Mammary microvascular endothelial cell (primary cell): ENCODE measurements at places on chromosomes 3 and 15. TPM values are rescaled to one million over a fixed set of nuclear protein-coding genes. Genes with fewer than 3 reads are reported as not detected.

A4GNT gene
- not detected in 2 replicates for total RNA-seq

TMEM108 gene
- total RNA-seq = 0.67 and 1.4 TPM in 2 replicates

CCDC9B gene
- 6.3 and 7.7 TPM in 2 replicates for total RNA-seq

CIDEC gene
- not detected in 2 replicates for total RNA-seq

SLC25A38 gene
- total RNA-seq = 16.7 and 17.0 TPM in 2 replicates

SLC35G2 gene
- total RNA-seq = 16.1 and 20.8 TPM in 2 replicates
